Non-pigmented ciliary epithelial cell (primary cell): ENCODE measurements at places on chromosomes 13 and 19.

DNA sequence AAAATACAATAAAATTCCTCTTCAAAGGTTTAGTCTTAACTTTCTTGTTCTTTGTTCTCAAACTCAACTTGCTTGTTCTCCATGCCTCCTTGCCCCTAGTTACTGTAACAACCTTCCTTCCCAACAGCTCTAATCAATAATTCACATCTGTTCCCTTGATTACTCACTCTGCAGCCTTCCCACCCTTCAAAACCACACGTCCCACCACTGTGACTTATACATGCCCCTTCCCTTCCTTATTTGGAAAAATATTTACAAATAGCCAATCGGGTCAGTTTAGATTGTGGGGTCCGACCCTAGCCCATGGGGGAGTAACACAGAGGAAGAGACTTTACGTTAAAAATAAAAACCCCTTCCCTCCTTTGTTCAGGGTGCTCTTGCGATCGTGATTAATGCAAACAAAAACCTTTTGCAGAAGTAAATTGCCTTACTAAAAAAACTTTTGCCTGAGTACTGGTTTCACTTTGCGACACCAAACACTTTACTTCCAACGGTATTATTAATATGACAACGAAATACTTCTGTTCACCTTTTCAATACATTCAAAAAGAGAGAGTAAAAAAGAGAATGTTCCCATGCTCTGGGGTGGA lies 512 bp upstream of the ZNF93 start:
- DNase-seq = peak; percentile 72

- no peak for DNase-seq
These were observed 289.2 kb upstream of the KLF12 start for GRCh38 chr13:74423434-74423833.

DNA sequence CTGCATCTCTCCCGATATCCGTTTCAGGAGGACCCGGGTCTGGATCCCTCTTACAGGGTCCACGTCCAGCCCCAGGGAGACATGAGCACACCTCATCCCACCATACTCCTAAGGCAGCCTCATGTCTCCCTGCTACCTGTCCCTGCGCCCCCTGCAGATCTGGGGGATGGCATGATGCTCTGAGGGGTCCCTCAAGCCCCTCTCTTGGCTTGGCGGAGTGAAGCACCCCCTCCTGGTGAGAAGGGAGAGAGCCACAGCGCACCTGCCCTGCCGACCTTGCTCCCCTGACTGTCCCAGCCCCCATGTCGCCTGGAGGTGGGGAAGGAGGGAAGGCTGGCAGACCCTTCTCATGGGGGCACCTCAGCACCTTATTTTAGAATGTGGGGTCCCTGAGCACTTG lies 21.5 kb upstream of the ARHGEF7 start:
- DNase-seq = no peak

DNA sequence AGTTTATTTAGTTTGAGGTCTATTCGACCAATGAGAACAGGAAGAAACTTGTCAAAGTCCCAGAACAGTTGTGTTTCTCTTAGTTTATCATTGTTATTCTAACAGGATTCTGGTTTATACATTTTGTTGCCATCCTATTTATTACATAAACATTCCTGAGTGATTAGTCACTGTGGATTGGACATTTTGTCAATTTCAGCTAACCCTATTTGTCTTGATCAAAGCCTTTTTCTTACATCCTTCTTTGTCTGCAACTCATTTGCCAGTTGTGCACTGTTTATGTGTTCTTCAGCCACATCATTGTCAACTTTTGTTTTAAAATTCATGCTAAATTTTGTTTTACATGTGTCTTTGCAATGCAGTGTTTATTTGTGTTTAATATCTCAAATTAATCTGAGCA lies 886.0 kb upstream of the SLC10A2 start:
- DNase-seq = no peak

DNA sequence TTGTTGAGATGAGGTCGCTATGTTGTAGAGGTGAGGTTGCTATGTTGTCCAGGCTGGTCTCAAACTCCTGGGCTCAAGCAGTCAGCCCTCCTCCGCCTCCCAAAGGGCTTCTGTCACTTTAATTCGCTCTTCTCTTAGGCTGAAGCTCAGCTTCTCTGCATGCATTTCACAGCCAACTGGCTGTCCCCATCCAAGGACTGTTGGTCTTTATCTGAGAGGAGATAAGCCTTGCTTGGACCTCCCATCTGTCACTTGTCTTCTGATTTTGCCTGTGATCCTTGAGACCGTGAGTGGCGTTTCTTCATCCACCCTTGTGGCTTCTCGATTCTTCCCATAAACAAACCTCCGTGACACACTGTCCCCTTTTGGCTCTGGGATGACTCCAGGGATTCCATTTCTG lies 24.4 kb downstream of the CERS1 start:
- DNase-seq = no peak

- DNase-seq = no peak
These were observed 23.6 kb downstream of the SOHLH2 start for GRCh38 chr13:36190771-36191170.

DNA sequence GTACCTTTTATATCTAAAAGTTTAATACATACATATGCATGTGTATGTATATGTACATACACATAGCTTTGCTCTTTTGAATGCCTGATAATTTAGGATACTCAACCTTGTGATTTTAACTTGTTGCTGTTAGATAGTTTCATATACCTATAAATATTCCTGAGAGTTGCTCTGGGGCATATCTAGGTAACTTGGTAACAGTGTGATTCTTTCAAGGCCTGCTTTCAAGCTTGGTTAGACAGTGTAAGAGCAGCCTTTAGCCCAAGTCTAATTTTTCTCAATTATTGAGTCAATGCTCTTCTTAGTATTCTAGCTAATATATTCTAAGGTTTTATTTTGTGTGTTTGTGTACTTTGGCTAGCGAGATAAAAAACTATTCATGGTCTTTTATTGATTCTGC lies 762.1 kb upstream of the MIR17HG start:
- no peak for DNase-seq

DNA sequence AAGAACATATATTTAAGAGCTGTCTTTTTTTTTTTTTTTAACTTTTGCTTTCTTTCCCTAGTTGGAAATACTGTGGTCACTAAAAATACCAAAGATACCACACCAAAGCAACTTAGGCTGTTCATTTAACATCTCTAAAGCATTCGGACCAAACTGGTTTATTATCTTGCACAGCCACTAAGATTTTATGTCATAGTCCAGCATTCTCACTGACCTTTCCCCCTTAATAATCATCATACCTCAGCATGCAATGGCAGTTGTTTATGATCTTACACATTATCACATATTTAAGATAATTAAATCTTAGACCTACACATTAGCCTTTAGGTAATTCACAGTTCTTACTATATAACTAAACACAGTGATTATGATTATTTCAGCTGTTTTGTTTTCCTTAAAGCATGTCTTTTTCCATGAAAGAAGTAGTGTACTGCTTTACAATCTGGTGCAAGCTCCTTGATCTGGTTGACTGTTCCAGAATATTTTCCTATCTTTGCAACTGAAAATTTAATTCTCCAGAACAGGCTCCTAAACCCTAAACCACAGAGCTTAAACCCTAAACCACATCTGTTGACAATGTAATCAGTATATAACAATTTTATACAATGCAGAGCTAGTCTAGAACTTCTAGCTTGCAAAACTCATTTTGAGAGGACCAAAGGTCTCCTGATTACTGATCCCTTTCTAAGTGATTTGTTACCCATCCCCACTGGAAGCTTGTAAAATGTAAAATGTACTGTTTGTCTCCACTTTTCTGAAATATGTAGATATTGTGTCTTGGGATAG lies 74.2 kb downstream of the CDK8 start:
- DNase-seq = no peak

GRCh38 chr13:44903574-44903985 lies 85.7 kb downstream of the NUFIP1 start:
- DNase-seq = peak; percentile 61

- no peak for DNase-seq
These were observed 755.6 kb upstream of the MIR17HG start for GRCh38 chr13:90591927-90592268.

DNA sequence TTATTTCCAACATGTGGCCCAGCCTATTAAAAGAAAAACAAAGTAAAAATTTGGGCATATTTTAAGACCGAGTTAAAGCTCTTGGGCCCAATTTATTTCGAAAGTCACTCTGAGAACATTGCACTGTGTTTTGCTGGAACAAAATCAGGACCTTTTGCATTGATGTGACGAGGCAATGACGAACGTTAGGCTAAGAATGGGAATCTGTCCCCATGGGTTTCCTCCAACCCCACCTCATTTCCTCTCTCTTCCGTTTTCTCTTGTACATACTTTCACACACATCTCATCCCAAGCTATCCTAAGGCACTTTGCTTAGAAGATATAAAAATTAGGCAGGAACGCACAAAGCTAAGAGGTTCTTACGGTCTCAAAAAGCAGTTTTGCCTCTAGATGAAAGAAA lies 22.1 kb downstream of the EDNRB start:
- no peak for DNase-seq
